Endodermal cell (in vitro differentiated cells): ENCODE measurements at places on chromosomes 5 and 9.

DNA sequence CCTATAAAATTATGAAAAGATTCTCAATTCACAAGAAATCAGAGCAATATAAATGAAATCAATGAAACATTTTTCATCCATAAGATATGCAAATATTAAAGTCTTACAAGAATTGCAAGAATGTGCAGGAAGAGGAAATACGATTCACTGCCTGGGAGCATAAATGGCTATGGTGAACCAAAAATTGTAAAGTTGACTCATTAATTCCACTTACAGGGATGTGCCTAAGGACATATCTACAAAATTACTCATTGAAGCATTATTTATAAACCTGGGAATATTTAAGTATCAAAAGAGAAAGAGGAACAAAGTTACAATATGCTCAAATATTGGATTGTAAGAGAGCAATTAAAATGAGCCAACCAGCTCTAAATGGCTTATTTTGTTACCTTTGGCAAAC, 6.9 kb upstream of the NIPSNAP3A start:
- DNase-seq = no peak

DNA sequence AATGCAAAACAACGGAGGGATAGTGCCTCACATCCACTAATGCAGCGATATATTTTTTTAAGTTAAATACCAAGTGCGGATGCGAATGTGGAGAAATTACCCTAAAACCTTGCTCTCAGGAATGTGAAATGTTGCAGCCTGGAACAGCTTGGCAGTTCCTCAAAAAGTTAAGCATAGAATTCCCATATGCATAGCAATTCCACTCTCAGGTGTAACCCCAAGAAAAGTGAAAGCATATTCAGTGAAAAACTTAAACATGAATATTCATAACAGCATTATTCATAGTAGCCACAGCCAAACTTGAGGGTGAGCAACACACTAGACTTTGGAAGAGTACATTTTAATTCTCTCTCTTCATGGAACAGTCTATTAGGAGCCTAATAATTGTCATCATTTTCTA, 83.2 kb upstream of the ICE1 start:
- DNase-seq = no peak

- no peak for DNase-seq
Observed at GRCh38 chr9:29297592-29297991, 1724.3 kb upstream of the C9orf72 start.

DNA sequence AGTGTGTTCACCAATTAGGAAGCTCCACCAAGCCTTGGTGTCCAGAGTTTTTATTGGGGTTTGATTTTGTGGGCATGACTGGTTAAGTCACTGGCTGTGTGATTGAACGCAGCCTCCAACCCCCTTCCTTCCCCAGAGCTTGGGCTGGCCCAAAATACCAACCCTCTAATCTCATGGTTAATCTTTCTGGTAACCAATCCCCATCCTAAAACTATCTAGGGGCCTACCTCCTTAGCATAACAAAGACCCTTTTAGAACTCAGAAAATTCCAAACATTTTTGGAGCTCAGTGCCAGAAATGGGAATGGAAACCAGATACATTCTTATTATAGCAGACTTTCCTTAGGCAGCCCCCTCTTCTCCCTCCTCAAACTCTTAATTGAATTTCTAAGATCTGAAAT, 35.9 kb upstream of the HRH2 start:
- DNase-seq = no peak

DNA sequence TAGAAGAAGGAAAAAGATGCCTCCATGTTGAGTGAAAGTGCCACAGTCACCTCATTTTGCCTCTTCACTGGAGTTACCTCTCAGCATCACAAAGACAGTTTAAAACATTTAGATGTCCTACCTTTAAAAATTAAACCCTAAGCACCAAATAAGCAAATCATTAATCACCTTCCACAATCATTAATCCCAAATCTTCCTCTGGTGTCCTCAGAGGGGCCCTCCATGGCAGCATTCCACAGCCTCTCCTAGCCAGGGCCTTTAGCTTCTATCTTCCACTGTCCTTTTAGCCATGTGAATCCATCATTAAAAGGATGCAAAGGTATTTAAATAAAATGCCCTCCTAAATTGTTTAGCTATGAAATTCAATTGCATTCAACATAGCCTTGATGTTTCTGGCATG, 310.8 kb downstream of the PDE4D start:
- DNase-seq = no peak

DNA sequence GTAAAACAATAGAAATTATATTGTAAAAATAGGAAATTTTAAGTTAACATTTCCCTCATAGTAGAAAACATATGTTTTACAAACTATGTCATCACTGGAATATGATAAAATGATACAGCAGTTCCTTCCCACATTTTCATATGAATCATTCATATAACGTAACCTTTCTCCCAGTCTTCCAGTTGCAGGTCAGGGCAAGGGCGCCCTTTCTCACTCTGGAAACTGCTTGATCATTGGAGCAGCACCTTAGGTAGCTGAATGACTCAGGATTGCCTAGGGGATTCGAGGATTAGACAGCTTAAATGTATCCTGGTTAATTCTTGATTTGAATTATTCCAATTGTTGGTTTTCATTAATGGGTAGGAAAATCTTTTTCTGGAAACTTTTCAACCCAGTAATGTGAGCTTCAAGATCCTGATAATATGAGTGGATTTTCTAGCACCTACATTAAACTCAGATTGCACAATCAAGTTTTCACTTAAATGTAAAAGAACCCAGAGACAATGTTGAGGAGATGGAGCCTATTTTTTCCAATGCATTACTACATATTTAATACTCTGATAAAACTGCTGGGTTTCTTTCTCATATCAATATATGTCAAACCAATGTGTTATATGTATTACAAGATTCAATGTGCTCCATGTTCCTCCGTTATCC, 32.6 kb upstream of the ANXA1 start:
- DNase-seq = no peak

- peak; percentile 74 for DNase-seq
Observed at GRCh38 chr9:76180541-76180940, 213.7 kb downstream of the RFK start.

GRCh38 chr5:148998174-148998797, 64.6 kb downstream of the SH3TC2 start:
- peak; percentile 69 for DNase-seq

DNA sequence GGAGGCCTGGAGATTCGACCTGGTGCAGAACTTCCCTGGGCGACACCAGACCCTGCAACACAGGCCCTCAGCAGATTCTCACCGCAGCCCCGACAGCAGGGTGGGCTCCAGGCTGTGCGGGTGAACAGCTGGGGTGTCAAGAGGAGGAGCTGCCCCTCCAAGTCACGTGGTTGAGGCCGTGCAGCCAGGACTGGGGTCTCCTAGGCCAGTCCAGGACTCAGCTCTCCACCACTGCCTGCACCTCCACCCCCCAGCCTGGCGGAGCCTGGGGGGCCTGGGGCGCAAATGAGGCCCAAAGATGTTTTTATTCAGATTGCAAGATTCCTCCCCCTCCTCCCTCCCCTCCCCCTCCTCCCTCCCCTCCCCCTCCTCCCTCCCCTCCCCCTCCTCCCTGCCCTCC, 9.2 kb upstream of the AGPAT2 start:
- no peak for DNase-seq

- DNase-seq = no peak
Observed at GRCh38 chr5:181217803-181218062, 5.3 kb upstream of the TRIM41 start.

- DNase-seq = no peak
Observed at GRCh38 chr5:91140657-91141056, 242.5 kb downstream of the ARRDC3 start.

DNA sequence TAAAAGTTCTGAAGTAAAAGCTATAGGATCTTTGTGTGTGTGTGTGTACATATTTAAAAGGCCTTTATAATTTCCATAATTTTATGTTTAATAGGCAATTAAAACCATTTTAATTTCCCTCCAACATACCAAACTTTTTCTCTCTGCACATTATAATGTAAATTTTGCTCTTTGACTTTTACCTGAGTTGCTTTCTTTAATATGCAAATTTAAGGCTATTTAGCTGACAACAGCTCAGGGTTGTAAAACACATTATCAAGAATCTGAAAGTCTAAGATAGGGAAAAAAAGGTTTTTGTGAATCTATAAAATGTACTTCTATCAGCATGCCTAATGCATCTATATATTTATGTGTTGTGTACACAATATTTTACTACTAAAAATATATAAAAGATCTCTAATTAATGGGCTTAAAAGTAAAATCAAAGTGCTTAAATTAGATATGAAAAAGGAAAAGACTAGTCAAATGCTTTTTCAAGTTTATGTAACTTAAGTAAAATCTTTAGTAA, 239.6 kb upstream of the RAI14 start:
- DNase-seq = no peak

GRCh38 chr9:136847088-136847825, 2.0 kb upstream of the PHPT1 start:
- peak; percentile 95 for DNase-seq

GRCh38 chr9:89993678-89994630, 389.1 kb downstream of the GADD45G start:
- DNase-seq = peak; percentile 77

GRCh38 chr5:151492729-151493128, 45.3 kb downstream of the SLC36A1 start:
- no peak for DNase-seq

DNA sequence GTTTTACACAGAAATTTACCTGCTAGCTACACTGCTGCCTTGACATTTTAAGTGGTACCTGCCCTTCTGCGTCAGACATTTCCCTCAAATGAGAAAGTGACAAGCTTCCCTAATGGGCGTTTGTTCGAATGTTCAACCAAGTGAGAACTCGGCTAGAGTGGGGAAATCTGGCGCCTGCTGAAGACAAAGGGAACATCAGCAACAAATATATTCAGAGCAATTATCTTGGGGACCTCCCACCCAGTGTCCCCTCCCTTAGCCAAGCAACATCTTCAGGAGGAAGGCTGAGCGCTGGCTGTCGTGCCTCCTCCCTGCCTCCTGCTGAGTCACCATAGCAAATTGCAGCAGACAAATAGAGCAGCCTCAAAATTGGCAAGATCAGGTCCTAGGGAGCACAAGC, 57.1 kb downstream of the MFAP3 start:
- DNase-seq = no peak

DNA sequence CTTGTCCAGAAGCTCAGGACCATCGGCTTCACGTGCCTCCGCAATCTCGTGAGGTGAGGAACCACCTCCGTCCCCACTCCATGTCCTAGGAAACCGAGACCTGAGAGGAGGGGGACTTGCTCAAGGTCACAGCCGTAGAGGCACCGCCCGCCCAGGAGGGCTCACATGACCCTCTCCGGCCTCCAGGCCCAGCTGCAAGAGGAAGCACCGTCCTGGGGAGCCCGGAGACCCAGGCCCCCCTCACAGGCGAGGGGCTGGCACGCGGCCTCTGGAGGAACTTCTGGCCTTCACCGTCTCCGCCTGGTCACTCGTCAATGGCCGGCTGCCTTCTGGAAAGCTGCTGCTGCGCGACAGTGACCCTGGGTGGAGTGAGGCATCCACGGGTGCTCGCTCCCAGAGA, 24.2 kb downstream of the FAM78A start:
- no peak for DNase-seq

GRCh38 chr5:59845730-59846129, 47.8 kb downstream of the PDE4D start:
- no peak for DNase-seq

DNA sequence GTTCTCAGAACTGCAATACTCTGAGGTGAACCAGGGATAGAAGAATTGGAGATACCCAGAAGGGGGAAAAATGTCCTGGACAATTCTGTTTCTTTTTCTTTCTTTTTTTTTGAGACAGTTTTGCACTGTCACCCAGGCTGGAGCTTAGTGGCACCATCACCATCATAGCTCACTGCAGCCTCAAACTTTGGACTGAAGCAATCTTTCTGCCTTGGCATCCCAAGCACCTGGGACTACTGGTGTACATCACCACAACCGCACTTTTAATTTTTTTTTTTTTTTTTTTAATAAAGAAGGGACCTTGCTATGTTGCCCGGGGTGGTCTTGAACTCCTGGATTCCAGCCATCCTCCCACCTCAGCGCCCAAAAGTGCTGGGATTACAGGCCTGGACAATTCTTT, 1.9 kb downstream of the EMB start:
- no peak for DNase-seq

DNA sequence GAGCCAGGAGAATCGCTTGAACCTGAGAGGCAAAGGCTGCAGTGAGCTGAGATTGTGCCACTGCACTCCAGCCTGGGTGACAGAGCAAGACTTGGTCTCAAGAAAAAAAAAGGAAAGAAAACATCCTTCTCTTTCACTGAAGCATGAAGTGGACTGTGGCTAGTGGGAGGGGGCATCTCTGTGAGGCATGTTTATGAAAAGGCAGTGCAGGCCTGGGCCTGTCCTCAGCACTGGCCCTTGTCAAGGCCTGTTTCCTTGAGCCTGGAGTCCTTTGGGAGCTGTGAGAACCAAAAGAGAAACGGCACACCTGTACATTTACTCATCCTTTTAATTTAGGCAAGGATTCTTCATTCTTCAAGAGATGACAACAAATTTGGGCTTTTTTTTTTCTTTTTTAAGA, 18.3 kb upstream of the FUBP3 start:
- no peak for DNase-seq

DNA sequence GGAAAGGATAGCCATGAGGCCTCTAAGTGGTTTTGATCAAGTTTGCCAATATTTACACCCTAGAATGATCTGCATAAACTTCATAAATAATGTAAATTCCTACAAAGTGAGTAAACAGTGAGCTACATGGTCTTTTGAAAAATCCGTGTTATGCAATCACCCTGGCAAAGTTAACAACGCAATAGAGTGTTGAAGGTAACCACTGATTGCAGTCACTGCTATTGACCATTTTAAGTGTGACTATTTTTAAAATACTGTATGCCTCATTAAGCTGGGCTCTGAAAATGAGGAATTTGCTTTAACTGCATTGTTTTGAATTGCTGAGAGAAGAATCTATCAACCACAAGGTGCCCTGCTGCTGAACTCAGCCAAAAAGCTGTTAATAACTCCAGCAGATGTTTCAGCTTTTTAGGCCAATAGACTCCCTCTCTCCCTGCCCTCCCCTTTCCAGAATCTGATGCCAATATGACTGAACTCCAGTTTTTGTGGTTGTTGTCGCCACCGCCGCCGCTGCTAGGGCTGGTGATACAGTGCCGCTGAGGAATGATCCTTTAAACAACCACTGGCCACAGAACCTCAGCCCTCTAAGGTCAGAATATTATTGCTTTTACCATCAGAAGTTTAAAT, 35.3 kb upstream of the SMARCA2 start:
- no peak for DNase-seq

DNA sequence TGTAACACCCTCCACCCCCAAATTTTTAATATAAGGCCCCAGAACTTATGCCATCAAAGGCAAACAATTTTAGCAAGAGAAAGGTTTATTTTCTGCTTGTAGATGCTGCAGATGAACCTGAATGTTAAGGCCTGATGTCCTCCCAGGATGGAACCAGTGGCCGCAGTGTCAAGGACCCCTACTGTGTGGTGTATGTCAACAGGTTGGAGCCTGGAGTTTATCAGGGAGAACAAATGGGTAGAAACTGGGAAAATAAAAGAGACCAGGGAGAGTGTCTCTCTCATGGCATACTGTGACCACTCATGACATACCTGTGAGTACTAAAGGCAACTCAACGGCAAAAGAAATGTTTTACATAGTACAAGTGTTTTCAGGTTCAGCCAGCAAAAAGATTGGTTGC, 34.5 kb upstream of the LMNB1 start:
- peak; percentile 57 for DNase-seq
